ENCODE measurements at places on chromosomes 7 and 10.

DNA sequence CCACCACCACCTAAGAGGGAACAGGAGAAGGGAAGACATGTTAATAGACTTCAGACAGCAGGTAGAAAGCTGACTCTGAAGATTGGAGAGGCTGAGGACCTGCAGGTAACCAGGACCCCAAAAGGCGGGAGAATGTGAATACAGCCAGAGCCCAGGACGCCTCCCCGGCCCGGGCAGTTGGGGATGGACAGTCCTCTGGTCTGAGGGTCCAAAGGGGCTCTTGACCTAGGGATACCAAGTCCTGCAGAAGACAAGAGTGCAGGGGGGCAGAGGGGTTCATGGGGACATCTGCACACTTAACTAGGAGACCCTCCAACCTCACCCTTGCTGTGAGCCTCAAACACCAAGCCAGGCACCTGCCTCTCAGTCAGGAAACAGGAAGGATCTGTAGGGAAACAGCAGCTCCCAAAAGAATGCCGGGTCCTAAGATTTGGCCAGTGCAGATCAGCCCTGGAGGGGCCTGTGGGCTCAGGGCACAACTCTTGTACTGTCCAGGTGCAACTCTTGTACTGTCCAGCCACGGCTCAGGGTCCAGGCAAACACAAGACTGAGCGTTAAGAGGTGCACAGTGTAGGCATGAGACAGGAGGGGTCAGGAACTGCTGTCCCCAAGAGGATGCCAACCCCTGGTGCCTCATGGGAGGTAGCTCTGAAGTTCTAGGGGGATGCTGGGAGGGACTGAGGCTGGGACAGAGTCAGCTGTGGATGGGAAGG is 2.3 kb upstream of the STK32C start:
- H3K27ac ChIP-seq, result no peak overlapping the region
- no peak for DNase-seq
- no peak overlapping the region for H3K4me3 ChIP-seq
- H3K36me3 ChIP-seq, result no peaks in the 10 kb centered on the region

GRCh38 chr7:95311389-95311788 is 12.9 kb downstream of the PON1 start:
- H3K4me3 ChIP-seq, result no peak overlapping the region
- H3K27me3 ChIP-seq, result peaks cover 3% of the 10 kb centered on the region
- H3K36me3 ChIP-seq, result no peaks in the 10 kb centered on the region
- DNase-seq, result no peak
- no peaks in the 10 kb centered on the region for H3K4me1 ChIP-seq

- no peaks in the 10 kb centered on the region for H3K36me3 ChIP-seq
- H3K27me3 ChIP-seq, result no peaks in the 10 kb centered on the region
- H3K4me1 ChIP-seq, result no peaks in the 10 kb centered on the region
- H3K27ac ChIP-seq, result no peak overlapping the region
Observed at GRCh38 chr7:33764752-33765451, 140.4 kb upstream of the BMPER start.

DNA sequence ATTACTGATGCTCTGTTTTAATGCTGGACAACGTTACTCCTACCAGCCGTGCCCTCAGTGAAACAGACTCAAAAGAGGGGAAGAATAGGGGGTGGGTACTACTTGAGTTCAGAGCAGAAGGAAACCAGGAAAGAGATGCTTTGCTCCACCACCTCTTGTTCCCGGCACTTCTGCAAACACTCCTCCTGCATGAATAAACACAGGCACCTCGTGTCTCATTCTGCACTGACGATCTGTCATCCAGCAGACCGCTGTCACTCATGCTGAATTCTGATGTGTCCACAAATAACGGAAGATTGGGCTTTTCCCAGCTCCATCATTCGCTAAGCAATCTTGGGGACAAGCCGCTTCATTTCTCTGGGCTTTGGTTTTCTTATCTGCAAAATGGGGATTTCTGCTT is 26.7 kb downstream of the YWHAG start:
- H3K4me1 ChIP-seq, result peaks cover 14% of the 10 kb centered on the region
- no peak for DNase-seq
- peaks cover 51% of the 10 kb centered on the region for H3K36me3 ChIP-seq
- H3K4me3 ChIP-seq, result no peak overlapping the region
- no peaks in the 10 kb centered on the region for H3K27me3 ChIP-seq

GRCh38 chr7:16492513-16493062 is 27.1 kb upstream of the SOSTDC1 start:
- H3K27ac ChIP-seq, result no peak overlapping the region
- H3K4me1 ChIP-seq, result no peaks in the 10 kb centered on the region
- H3K4me3 ChIP-seq, result no peak overlapping the region
- H3K27me3 ChIP-seq, result no peaks in the 10 kb centered on the region

DNA sequence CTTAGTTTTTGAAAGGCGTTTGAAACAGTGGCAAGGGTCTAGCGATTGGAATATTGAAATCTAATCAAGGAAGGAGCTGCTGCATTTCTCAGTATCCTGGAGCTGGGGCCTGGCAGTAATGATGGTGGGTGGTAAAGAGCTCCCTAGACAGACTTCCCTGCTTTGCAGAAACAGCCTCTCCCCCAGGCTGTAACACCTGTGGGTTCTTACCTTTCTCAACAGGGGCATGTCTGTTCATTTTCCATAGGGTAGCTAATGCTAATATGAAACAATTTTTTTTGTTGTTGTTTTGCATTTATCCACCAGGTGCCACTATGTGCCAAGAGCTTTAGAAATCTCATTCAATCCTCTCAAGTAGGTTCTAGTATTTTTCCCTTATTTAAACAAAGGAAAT is 345.5 kb downstream of the REEP3 start:
- peaks cover 8% of the 10 kb centered on the region for H3K4me1 ChIP-seq
- DNase-seq, result no peak
- no peak overlapping the region for H3K4me3 ChIP-seq
- no peaks in the 10 kb centered on the region for H3K36me3 ChIP-seq
- H3K27ac ChIP-seq, result no peak overlapping the region

- no peaks in the 10 kb centered on the region for H3K27me3 ChIP-seq
- no peak for DNase-seq
- no peak overlapping the region for H3K27ac ChIP-seq
- no peaks in the 10 kb centered on the region for H3K36me3 ChIP-seq
- no peaks in the 10 kb centered on the region for H3K4me1 ChIP-seq
Observed at GRCh38 chr10:99941942-99942820, 67.6 kb downstream of the DNMBP start.

DNA sequence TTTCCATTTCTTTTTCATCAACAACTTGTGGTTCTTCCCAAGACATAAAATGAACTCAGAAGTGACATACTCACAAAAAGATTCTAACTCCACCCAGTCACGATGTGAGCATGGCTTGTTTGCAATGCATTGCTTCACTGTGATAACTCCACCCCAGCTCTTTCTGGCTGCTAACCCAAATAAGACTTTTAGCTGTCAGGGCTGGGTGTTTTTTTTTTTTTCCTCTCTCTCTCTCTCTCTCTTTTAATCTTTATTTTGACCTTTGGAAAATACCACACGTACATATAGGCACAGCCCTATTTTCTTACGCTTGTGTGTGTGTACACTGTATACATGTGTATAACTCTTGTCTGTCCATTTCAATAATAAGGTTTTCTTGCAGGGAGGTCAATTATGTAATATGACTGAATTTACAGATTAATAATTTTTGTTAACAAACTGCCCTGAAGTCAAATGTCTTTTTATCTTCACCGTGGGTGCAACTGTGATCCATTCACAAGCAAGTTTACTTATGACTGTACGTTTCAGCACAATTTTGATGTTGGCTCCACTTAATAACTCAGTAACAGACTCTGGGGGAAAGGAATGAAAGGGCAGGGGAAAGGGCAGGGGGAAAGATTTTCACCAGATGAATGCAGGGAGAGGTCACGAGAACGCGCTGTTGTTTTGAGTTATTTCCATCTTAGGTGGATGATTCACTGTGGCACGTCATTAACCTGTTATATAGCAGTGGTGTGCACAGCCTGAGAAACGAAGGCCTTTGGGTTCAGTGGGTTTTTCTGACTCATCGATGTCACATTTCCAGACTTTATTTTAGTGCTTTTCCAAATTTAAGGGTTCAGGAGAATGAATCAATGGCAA is 49.1 kb downstream of the APBB1IP start:
- peaks cover 14% of the 10 kb centered on the region for H3K36me3 ChIP-seq
- peak overlapping the region; percentile 18 for H3K4me3 ChIP-seq
- peak; percentile 50 for DNase-seq
- no peaks in the 10 kb centered on the region for H3K27me3 ChIP-seq
- peak overlapping the region; percentile 87 for H3K27ac ChIP-seq
- peaks cover 58% of the 10 kb centered on the region for H3K4me1 ChIP-seq

DNA sequence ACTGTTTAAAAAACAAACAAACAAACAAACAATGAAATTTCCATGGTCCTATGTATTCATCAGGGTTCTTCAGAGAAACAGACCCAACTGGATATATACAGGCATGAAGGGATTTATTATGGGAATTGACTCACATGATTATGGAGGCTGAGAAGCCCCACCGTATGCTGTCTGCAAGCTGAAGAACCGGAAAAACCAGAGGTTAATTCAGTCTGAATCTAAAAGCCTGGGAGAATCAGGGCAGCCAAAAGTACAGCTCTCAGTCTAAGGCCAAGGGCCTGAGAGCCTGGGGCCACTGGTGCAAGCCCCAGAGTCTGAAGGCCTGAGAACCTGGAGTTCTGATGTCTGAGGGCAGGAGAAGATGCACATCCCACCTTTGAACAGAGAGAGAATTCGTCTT is 163.5 kb downstream of the MDFIC start:
- no peaks in the 10 kb centered on the region for H3K36me3 ChIP-seq
- no peaks in the 10 kb centered on the region for H3K4me1 ChIP-seq
- H3K27ac ChIP-seq, result no peak overlapping the region

Measured in CD4-positive, alpha-beta T cell (primary cell).